ENCODE measurements at places on chromosomes 12 and 14. TPM values are rescaled to one million over a fixed set of nuclear protein-coding genes. Genes with fewer than 3 reads are reported as not detected.

SLC2A14 gene
- total RNA-seq = 0.66 TPM

EMP1 gene
- 987 TPM for total RNA-seq

SLC25A47 gene
- total RNA-seq = not detected

AICDA gene
- total RNA-seq = 4.8 TPM

ISCA2 gene
- total RNA-seq = 11.2 TPM

RFX4 gene
- total RNA-seq = not detected

ASPG gene
- total RNA-seq = not detected

TTC6 gene
- not detected for total RNA-seq

IL22 gene
- not detected for total RNA-seq

MYO1A gene
- 0.33 TPM for total RNA-seq

KCNH3 gene
- total RNA-seq = not detected

Measured in subcutaneous adipose tissue (tissue), 4 donors.